Stimulated activated effector memory CD8-positive, alpha-beta T cell treated with anti-CD3 and anti-CD28 coated beads, Interleukin-12 subunit alpha, Interleukin-12 subunit beta, amount 100 ng/mL, for 72 hours (primary cell): ENCODE measurements at places on chromosomes 5 and 9.

DNA sequence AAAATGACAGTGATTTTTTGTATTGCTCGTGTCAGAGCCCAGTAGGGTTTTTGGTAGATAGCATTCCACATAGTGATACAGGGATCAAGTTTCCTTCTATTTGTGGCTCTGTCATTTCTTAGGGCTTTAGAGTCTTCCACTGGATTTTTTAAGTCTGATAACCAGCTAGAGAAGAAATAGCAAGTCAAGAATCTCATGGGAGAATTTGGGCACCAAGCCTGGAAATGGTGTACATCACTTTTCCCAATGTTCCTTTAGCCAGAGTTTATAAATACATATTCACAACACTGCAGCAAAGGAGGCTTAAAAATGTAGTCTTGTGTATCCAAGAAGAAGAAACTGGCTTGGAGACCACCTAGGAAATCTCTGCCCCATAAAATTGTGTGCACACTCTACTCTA lies 647.1 kb upstream of the KLF4 start:
- DNase-seq = no peak

- DNase-seq = no peak
These were observed 433.5 kb downstream of the KIAA0825 start for GRCh38 chr5:94184870-94185269.

DNA sequence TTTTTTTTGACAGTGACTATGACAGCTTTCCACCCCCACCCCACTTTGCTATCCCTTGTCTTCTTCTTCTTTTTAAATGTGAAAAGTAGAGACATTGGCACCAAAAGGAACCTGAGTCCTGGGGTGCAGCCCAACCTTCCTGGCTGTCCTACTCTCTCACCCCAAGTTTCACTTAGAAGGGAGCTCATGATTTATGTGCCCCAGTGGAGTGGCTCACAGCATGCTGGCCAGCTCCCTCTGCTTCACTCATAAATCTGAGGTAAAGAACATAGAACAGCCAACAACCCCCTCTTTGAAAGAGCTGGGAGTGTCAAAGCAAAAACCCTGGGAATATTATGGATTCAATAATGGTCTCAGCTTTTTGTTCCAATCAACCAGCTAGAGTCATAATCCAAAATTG lies 196.3 kb upstream of the DAPK1 start:
- no peak for DNase-seq

DNA sequence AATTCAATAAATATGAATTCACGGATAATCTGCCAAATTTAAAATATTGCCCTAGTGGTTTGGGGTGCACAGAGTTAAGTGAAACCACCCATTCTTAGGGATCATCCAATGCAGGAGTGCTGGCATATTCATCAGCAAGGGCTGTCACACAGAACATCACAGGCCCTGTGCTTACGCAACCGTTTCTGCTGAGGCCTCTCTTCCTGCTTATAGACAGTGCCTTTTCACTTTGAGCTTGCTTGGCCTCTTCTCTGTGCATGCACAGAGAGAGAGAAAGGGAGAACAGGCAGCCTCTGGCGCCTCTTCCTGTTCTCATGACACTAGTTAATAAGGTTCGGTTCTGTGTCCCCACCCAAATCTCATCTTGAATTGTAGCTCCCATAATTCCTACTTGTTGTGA lies 366.3 kb downstream of the ICE1 start:
- no peak for DNase-seq

- DNase-seq = no peak
These were observed 93.7 kb upstream of the MRPS30 start for GRCh38 chr5:44714871-44715561.

GRCh38 chr9:34568774-34569173 lies 20.8 kb downstream of the CNTFR start:
- no peak for DNase-seq

DNA sequence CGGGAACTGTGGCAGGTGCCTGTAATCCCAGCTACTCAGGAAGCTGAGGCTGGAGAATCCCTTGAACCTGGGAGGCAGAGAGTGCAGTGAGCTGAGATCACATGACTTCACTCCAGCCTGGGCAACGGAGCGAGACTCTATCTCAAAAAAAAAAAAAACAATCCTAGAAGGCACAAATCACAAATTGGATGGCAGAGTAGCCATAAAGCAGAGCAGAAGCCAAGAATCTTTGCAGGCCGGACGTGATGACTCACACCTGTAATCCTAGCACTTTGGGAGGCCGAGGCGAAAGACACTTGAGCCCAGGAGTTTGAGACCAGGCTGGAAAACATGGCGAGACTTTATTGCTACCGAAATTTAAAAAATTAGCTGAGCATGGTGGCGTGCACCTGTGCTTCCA lies 9.2 kb upstream of the FUBP3 start:
- DNase-seq = no peak

- peak; percentile 31 for DNase-seq
These were observed 1.2 kb downstream of the JMY start for GRCh38 chr5:79236970-79237739.

GRCh38 chr9:89066835-89067234 lies 75.6 kb downstream of the S1PR3 start:
- no peak for DNase-seq

- DNase-seq = no peak
These were observed 5.8 kb upstream of the TGFBI start for GRCh38 chr5:136022965-136023364.

- no peak for DNase-seq
These were observed 228.0 kb downstream of the DCP2 start for GRCh38 chr5:113204525-113205161.

DNA sequence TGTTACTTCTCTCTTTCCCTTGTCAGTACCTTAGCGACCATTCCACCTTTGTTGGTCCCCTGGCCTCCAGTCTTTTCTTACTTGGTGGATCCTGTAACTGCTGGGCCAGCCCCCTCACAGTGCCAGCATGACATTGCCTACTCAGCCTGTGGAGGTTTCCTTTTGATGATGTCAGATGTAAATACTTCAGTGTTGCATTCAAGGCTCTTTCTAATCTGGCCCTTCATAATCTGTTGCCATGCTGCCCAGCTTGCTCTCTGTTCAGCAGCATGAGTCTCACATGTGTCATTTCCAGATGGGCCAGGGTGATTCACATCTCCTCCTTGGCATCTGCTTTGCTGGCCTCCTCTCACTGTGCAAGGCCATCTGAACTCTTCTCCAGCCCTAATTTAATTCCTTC lies 57.1 kb downstream of the MAST4 start:
- DNase-seq = no peak

DNA sequence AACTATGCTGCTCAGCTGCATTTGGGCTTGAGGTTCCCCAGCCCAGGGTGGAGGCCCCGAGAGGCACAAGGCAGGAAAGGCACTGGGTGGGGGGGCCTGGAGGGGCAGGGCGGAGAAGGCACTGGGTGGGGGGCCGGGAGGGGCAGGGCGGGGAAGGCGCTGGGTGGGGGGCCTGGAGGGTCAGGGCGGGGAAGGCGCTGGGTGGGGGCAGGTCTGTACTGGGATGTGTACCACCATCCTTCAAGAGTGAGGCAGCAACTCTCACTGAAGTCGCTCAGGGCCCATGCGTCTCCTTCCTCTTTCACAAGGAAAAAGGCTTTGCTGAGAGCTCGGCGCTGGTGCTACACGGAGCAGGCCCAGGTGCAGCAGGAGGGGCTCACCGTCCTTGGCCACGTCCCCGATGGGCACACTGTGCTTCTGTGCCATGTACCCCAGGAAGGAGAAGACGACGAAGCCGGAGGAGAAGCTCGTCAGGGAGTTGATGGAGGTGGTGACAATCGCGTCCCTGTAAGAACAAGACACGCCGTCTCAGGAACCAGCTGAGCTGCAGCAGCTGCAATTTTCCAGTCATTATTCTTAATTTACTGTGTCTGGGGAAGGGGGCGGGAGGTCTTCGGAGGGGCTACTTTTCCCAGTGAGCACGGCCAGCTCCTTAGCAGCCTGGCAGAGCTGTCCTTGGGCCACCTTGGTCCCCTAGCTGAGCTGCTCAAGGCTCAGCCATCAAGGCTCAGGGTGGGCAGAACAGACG lies 30.8 kb downstream of the SLC6A3 start:
- DNase-seq = no peak

DNA sequence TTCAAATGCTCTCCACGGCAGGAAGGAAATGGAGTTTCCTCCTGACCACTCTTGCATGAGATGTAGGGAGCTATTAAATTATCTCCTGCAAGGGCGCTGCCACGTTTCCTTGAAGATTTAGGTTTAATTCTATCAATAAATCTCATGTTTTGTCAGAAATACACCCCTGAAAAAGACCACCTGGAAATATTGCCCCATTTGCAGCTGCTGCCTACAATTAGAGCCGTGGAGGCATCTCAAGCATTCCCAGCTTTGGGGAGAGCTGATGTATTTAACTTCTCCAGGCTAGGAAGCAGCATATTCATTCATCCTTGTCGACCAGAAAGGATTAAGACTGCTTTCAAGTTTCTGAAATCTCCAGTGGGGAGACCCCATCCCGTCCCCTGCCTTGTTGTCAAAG lies 40.5 kb downstream of the CCNJL start:
- DNase-seq = no peak

- DNase-seq = no peak
These were observed 21.4 kb downstream of the PJA2 start for GRCh38 chr5:109388407-109388806.

DNA sequence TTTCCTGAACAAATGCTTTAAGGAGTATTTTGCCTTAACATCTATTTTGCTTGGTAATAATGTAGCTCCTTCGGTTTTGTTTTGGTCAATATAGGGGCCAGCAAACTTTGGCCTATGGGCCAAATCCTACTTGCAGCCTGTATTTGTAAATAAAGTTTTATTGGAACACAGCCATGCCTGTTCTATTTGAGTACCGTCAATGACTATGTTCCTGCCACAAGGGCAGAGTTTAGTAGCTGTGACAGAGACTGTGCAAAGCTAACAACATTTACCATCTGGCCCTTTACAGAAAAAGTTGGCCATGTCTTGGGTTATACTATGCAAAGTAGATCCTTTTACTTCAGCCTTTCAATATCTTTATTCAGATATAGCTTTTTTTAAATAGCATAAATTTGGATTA lies 113.4 kb downstream of the NR3C1 start:
- DNase-seq = no peak

DNA sequence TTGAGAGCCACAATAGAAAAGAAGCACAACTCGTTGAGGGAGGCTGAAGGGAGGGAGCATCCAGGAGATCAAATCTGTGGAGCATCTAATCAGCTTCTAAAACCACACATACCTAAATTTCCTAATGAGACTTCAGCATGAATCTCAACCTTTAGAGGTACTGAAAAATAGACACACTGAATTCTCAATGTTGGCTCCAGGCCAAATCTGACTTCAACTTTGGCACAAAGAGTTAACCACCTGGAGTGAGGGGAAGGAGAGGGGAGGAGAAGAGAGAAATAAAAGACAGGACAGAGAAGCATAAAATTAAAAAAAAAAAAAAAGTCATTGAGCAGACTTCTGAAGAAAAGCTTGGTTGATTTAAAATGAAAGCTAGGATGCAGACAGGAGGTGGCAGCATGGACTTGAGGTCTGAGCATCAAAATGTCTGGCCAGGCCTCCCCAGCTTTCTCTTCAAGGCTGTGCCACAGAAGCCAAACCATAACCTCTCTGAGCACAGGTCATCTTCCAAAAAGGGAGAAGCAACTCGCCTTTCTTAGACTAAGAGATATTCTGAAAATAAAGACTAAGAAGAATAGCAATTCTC lies 205.6 kb downstream of the DENND1A start:
- no peak for DNase-seq

DNA sequence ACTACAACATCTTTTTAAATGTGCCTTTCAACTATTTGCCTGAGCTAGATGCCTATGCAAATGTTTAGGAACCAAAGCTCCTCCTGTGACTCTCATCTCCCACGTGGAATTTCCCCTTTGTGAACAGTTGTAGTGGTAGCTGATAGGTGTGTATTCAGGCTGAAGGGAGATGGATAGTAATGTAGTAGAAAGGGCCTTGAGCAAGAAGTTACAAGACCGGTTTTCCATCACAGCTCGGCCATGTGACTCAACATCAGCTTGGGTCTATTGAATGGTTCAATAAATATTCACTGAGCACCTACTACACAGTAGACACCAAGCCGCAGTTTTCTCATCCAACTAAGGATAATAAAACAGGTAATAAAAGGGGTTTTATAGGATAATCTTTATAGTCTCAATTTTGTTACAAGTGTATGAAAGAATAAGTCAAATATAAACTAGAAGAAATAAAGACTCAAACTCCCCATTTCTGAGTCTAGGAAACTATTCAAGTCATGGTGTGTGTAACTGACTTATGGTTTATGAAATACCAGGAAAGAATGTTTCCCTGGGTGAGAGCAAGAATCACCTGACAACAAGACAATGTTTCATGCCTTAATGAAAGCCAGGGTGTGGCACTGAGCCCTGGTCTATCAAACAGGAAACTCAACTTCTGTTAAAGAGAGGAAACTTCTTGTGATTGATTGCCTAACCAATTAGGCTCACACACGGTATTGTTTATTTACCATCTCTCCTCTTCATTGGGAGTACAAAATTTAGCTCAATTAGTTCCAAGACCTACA lies 187.1 kb upstream of the SPEF2 start:
- DNase-seq = no peak

- no peak for DNase-seq
These were observed 212.5 kb downstream of the FANCC start for GRCh38 chr9:95104980-95105379.

DNA sequence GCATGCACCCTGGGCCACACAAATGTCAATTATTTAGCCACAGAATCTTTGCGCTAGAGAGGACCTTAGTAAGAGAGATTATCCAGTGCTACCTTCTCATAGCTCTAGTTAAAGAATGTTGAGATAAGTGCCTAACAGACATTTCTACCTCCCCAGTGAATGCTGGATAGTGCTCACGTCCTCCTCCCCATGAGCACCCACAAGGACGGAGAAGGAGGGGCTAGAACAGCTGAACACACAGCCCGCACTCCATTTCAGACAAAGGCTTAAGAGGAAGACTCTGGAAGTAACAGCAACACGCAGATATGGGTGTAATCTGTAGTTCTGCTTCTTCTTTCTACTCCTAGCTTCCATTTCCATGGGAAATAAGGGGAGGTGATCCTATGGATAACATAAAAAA lies 120.5 kb downstream of the FEM1C start:
- no peak for DNase-seq
